GM23248 (cell line): ENCODE measurements at places on chromosomes 7 and 10. TPM values are rescaled to one million over a fixed set of nuclear protein-coding genes. Genes with fewer than 3 reads are reported as not detected.

The DKK1 gene
- total RNA-seq, result 505 and 558 TPM in 2 replicates

The LRRC17 gene
- total RNA-seq, result 1.5 TPM in 1 of 2 replicates, not detected in the other

The TEX36 gene
- total RNA-seq, result 0.76 TPM in 1 of 2 replicates, not detected in the other

The ABCB8 gene
- 31.6 and 32.2 TPM in 2 replicates for total RNA-seq

The CACNB2 gene
- total RNA-seq, result 0.32 and 3.7 TPM in 2 replicates

The PDGFA gene
- total RNA-seq, result 8.4 and 9.4 TPM in 2 replicates

The CAMK2B gene
- total RNA-seq, result 2.5 and 9.1 TPM in 2 replicates

The INSYN2A gene
- 0.43 and 0.51 TPM in 2 replicates for total RNA-seq

The BICC1 gene
- total RNA-seq, result 80.5 and 86.8 TPM in 2 replicates

The TUBB8 gene
- total RNA-seq, result not detected in 2 replicates

The DMTF1 gene
- 28.4 and 93.0 TPM in 2 replicates for total RNA-seq

The DNTT gene
- total RNA-seq, result not detected in 2 replicates

The SPDYE6 gene
- not detected in 2 replicates for total RNA-seq

The EN2 gene
- total RNA-seq, result not detected in 2 replicates

The AP3M1 gene
- total RNA-seq, result 22.4 and 35.6 TPM in 2 replicates

The TMEM176A gene
- total RNA-seq, result not detected in 2 replicates

The TFR2 gene
- 0.11 and 0.51 TPM in 2 replicates for total RNA-seq

The IFIT1 gene
- 15.2 and 18.6 TPM in 2 replicates for total RNA-seq

The FAM180A gene
- total RNA-seq, result 53.5 and 60.1 TPM in 2 replicates

The AGAP9 gene
- 3.0 and 3.7 TPM in 2 replicates for total RNA-seq
